ENCODE measurements at places on chromosomes 5 and 9.

DNA sequence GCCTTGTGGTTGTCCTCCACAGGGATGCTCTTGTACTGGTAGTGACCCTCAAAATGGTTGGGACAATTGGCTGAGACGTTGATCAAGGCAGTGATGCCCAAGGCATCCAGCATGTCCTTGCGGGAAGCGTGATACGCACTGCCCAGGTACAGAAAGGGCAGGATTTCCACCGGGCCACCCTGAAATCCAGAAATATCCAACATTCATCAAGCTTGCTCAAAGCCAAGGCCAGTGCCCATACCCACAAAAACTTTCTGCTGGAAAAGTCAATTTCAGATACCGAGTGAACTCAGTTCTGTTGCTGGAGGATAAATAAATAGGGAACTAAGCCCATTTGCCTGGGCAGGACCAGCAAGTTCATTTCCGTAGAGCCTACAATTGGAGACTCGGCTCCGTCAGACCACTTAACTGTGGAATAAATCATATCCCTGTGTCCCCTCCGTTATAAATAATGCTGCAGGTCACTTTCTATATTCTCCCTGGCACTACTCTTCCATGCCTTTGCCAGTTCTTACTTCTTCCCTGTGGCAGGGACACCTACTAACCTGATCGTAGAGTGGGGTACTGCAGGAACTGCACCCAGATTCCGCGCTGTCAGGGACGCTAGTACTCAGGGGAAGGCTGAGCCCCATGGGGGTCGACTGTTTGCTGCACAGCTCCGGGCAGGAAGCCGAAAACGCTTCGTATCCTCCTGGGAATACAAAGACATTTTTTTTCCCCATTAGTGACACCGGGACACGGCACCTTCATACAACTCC, 1.2 kb downstream of the DUSP1 start:
- no peak for DNase-seq

DNA sequence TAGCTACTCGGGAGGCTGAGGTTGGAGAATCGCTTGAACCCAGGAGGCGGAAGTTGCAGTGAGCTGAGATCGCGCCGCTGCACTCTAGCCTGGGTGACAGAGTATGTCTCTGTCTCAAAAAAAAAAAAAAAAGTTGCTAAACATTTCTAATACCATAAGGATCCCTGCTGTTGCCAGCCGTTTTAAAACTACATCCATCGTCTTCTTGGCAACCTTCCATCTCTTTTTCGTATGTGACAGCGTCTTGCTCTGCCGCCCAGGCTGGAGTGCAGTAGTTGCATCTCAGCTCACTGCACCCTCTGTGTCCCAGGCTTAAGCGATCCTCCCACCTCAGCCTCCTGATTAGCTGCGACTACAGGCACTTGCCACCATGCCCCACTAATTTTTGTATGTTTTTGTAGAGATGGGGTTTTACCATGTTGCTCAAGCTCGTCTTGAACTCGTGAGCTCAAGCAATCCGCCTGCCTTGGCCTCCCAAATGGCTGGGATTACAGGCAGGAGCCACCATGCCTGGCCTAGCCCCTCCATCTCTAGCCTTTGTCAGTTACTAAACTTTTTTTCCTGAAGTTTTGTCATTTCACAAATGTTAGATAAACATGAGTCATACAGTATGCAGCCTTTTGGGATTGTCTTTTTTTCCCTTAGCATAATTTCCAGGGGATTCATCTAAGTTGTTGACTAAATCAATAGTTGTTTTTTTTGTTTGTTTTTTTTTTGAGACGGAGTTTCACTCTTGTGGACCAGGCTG, 13.5 kb downstream of the NSD1 start:
- no peak for DNase-seq

DNA sequence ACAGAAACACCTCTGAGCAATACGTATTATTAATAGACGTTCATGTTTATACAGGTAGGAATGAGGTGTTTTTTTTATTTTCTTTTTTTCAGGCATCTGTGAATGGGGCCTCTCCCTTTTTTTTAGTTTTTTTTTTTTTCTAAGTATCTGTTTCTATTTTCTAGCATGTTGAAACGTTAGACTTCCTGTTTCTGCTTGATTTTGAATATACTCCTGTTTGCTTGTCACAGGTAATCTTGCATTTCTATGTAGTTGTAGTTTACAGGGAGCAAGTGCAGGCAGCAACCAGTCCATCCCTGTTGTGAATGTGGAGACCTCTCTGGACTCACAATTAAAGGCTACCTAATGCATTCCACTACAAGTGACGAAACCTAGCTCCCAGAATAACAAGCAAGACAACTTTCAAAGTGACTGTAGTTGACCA, 22.8 kb upstream of the TNFAIP8 start:
- DNase-seq, result no peak

- no peak for DNase-seq
Observed at GRCh38 chr5:65699338-65699737, 22.6 kb downstream of the SGTB start.

- no peak for DNase-seq
Observed at GRCh38 chr9:98736226-98736625, 27.5 kb upstream of the GABBR2 start.

- DNase-seq, result no peak
Observed at GRCh38 chr5:139426203-139426885, 13.0 kb downstream of the DNAJC18 start.

DNA sequence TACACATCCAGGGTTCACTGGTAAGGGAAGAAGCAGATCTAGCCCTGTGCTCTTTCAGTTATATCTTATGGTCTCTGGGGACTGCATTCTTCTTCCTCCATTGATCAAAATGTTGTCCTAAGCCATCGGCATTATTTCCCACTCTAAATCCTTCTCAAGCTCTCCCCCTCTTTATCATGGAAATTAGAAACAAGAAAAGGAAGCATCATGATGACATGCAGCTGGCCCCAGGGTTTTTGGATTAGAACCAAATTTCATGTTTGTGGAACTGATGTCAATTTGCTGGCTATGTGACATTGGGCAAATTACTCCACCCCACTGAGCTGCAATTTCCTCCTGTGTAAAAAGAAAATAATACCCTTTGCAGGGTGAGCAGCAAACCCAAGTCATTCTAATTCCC, 39.5 kb downstream of the MFAP3 start:
- no peak for DNase-seq

- no peak for DNase-seq
Observed at GRCh38 chr5:178301641-178302040, 69.0 kb upstream of the PHYKPL start.
